Stimulated activated CD4-positive, alpha-beta T cell treated with anti-CD3 and anti-CD28 coated beads, TNF-alpha, amount 100 ng/mL, for 48 hours (primary cell): ENCODE measurements at places on chromosomes 12 and 14.

- DNase-seq, result no peak
These were observed 120.7 kb upstream of the PTPRB start for GRCh38 chr12:70757830-70758493.

- no peak for DNase-seq
These were observed 1.9 kb downstream of the SLC6A15 start for GRCh38 chr12:84910549-84911241.

DNA sequence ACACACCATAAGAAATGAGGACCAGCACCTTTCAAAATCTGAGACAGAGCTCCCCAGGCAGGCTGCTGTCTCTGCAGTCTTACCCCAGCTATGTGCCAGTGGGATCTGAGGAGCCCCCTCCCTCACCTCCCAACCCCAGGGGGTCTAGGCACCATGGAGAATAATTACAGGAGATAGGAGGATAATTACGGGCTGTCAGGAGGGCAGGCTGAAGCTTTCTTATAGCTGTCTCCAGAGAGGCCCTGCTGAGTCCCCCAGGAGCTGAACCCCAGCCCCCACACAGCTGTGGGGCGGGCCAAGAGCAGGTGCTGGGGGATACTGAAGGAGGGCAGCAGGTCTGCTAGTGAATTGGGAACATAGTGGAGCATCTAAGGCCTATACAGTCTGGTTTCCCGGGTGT lies 6.8 kb downstream of the CPNE6 start:
- DNase-seq, result no peak

- no peak for DNase-seq
These were observed 3.2 kb downstream of the METTL25 start for GRCh38 chr12:82361461-82361915.

DNA sequence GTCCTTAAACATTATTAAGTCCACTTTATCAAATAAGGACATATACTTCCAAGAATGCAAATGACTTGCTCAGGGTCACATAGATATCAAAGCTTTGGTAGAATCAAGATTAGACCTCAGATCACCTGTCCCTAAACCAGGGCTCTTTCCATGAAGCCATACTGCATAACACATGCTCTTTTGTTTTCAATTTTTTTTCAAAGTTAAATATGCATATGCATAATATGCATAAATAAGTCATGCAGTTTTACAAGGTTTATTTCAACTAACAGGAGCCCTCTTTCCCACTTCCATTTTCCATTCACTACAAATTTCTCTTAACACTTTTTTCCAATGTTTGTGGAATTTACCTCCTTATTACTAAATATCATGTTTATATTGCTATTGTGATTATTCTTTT lies 53.1 kb downstream of the SIX1 start:
- DNase-seq, result no peak

DNA sequence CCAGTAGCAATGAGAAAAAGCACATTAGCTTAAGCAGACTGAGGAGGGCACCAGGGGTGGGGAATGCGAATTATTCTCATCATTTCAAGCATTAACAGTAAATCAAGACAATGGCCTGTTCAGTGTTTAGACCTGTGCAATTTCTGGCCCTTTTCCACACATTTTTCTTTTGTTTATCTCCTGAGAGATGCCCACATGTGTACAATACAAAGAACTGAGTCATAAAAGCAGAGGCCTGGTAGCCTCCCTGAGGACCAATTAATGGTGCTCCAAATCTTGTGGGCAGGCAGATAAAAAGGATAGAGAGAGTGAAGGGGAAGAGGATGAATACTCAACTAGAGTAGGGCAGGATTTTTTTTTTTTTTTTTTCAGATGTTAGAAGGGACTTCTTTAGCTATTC lies 480.8 kb downstream of the RERGL start:
- no peak for DNase-seq

GRCh38 chr12:16076970-16077522 lies 165.9 kb downstream of the DERA start:
- DNase-seq, result no peak

GRCh38 chr12:9649532-9649940 lies 20.0 kb upstream of the CLEC2D start:
- DNase-seq, result no peak

DNA sequence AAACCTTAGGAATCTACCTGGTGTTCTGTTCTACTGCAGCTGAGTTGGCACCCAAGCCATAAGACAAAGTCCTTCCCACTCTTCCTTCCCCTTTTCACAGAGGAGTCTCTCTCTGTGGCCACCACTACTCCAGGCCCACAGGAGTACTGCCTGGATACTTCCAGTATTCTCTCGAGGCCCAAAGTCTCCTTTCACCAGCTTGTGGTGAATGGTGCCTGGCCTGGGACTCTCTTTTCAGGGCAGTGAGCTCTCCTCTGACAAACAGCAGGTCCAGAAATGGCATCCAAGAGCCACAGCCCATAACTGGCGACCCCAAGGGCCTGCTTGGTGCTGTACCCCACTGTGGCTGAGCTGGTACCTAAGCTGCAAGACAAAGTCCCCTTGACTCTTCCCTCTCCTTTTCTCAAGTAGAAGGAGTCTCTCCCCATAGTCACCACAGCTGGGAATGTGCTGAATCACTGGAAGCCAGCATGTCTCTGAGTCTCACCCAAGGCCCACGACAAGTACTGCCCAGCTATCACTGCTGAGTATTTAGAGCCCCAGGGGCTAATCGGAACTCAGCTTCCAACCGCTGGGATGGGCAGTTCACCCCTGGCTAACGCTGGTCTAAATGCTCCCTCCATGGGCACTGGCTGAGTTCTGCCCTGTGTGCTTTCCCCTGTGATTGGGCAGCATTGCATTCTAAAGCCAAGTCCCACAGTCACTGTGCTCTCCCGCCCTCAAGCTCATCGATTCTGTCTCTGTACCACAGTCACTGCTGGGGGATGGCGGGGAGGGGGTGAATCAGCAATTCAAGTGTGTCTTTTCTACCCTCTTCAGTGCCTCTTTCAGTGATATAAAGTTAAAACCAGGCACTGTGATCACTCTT lies 6.1 kb downstream of the A2ML1 start:
- no peak for DNase-seq

GRCh38 chr12:109767991-109768900 lies 54.6 kb downstream of the FAM222A start:
- no peak for DNase-seq

GRCh38 chr12:85329913-85330312 lies 49.9 kb downstream of the ALX1 start:
- no peak for DNase-seq

- DNase-seq, result no peak
These were observed 203.2 kb downstream of the ZFP36L1 start for GRCh38 chr14:68589447-68590200.

DNA sequence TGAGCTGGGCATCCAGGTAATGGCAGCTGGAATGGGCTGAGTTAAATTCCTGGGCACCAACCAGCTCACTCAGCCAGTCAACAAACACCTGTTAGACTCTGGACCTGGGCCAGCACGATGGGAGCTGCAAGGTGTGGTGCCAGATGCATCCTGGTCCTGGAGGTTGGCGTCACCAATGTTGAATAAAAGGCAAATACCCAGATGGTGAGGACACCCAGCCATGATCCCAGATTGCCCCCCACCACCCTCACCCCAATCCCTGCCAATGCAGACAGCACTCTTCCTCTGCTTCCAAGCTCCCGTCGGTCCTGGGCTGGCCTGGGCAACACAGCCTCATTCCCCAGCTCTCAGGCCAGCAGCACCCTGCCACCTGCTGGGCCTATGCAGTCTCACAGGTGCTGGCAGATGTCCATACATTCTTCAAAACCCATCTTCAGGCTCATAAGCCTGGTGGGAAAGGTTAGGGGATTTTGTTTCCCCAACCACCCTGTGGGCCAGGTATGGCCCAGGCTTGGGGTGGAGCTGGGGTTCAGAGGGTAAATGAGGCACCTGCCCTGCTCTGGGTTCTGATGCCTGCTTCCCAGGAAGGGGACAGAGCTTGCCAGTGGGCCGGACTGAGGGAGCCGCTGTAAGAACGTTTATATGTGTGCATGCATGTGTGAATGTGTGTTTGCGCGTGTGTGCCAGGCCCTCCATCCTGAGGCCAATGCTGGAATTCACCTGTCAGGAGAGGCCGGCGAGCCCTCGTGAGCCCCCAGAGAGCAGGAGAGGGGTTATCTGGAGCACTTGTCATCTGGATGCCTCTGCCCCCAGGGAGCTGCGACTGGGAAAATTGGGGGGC lies 58.0 kb downstream of the LGMN start:
- no peak for DNase-seq

- no peak for DNase-seq
These were observed 198.7 kb upstream of the DCN start for GRCh38 chr12:91381309-91381804.

DNA sequence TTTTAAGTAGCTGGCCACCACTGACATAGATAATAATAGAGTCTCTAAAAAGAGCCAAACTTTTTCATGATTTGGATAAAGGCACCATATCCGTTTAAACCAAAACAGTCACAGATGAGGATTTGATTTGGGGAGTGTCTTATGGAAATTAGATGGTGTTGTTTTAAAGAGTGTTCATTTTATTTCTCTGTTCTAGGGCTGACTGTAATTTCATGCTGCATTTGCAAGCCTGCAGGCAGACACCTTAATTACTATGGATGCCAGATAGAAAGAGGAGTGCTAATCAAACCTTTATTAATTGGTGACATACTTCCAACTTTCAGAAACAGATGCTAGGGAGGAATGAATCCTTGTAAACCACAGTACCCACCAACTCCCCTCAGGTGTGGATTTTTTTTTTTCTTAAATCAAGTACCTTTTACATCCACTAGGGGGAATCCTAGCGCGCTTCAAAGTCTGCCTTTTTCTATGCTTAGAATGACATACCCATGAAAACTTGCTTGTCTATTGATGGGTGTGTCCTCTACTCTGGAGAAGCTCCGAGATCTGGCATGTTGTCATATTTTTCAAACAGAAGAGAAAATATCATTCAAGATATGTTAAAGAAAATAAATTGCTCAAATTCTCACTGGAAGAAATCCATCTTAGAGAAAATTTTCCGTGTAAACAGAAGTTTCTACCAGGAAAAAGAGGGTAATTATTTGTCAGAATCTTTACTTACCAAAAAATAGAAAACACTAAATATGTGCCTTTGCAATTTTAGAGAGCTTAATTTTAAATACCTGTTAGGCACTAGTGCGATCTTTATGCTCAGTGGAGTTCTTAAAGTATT lies 14.2 kb upstream of the PLXNC1 start:
- DNase-seq, result peak; percentile 12
